LHCN-M2 (cell line): ENCODE measurements at places on chromosomes 4 and X.

DNA sequence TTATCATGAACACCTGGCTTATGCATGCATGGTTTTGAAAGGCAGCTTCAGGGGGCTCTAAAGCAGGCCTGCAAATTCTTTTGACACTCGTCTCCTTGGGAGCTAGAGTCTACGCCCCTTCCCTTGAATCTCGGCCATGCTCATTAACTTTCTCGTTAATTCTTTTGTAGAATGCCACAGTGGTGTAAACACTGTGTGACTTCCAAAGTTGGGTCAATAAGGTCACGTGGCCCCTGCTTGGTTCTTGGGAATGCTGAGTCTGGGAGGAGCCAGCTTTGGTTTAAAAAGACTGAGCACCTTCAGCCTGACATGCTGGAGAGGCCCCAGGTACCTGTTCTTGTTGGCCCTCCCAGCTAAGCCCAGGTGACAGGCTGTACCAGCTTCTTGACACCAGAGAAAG lies 228.4 kb downstream of the DHRSX start:
- no peak for DNase-seq

- DNase-seq, result no peak
Observed at GRCh38 chr4:10765386-10765785, 80.8 kb upstream of the CLNK start.

DNA sequence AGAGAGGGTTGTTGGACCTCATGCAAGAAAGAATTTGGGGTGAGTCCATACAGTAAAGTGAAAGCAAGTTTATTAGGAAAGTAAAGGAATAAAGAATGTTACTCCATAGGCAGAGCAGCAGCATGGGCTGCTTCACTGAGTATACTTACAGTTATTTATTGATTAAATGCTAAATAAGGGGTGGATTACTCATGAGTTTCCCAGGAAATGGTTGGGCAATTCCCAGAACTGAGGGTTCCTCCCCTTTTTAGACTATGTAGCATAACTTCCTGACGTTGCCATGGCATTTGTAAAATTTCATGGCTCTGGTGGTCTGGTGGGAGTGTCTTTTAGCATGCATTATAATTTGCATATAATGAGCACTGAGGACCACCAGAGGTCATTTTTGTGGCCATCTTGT lies 16.7 kb downstream of the PPP4R3C start:
- no peak for DNase-seq

DNA sequence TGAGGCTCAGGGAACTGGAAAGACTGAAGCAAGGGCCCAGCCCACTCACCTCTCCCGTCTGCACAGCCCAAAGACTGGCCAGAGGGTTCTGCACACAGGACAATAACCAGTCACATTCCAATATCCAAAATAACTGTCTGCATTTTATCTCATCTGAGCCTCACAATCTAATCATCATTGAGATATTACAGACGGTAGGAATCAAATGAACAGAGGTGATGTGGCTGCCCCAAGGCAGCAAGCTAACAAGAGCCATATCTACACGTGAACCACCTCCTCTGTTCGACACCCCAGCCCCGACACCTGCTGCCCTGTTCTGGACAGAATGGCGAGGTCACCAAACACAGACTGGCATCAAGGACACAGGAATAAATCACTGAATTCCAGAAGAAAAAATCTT lies 60.5 kb downstream of the AFAP1 start:
- no peak for DNase-seq

DNA sequence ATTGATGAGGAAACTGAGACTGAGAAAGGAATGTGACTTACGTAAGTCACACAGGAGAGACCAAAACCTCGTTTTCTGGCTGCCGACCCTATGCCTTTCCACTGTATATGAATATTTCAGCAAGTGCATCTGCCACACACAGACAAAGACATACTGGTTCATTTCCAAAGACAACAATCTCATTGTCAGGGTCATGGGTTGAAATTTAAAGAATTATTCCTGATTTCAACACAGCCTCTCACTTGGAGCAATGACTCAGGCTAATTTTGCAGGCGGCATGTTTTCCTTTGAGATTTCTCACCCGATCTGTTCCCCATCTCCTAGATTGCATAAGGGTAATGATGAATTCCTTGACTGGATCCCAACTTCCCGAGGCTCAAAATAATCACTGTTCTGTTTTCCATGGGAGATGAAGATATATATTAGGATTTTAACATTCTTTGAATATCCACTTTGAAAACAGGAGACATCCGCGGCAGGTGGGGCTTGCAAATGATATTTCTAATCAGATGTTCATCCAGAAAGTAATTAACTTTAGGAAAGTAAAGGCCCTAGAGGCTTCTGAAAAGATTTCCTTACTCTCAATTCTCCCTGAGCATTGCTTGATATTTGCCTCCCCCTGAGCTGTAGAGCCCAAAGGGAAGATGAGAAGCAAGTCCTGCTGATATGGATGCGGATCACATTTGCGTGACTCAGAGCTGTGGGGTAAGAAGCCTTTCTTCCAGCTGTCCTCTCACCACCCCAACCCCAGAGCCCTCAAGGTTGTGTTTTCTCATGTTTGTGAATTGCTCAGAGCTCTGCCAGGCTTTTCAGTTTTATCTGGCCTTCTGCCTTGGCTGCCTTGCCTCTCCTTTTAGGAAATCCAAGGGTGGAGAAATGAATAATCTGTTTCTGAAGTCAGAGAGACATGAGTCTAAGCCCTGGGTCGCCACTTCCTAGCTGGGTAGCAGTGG lies 361.1 kb upstream of the BOD1L1 start:
- peak; percentile 100 for DNase-seq

- peak; percentile 1 for DNase-seq
Observed at GRCh38 chrX:100512471-100512870, 72.3 kb upstream of the TNMD start.

GRCh38 chrX:15114743-15115566 lies 154.9 kb downstream of the ASB9 start:
- no peak for DNase-seq

- no peak for DNase-seq
Observed at GRCh38 chr4:137454767-137455166, 77.5 kb downstream of the PCDH18 start.

- peak; percentile 6 for DNase-seq
Observed at GRCh38 chrX:70970482-70970995, 39.6 kb upstream of the SLC7A3 start.

GRCh38 chr4:174222266-174222872 lies 61.1 kb downstream of the FBXO8 start:
- DNase-seq, result peak; percentile 35

GRCh38 chr4:187357821-187358220 lies 634.2 kb upstream of the FAT1 start:
- no peak for DNase-seq

GRCh38 chr4:106893395-106893881 lies 142.7 kb downstream of the DKK2 start:
- no peak for DNase-seq

DNA sequence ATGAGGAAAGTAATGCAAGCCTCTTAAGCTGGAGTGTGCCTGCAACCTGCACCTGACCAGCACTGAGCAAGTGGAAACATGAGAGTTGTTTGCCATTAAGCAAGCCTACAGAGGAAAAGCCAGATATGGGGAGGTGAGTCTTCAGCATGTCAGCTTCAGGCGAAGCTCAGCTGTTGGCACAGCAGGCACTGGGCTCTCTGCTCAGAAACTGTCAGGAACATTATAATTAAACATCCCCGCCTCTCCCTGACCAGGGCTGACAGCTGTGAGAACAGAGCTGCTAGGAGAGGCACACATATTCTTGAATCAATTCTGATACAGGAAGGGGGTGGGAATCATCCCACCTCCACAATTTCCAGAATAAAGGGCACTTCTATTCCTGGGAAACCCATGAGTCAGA lies 19.0 kb upstream of the DCX start:
- no peak for DNase-seq

GRCh38 chr4:14157262-14157661 lies 529.7 kb upstream of the BOD1L1 start:
- DNase-seq, result no peak

GRCh38 chrX:110153244-110153643 lies 150.3 kb downstream of the TMEM164 start:
- DNase-seq, result no peak

DNA sequence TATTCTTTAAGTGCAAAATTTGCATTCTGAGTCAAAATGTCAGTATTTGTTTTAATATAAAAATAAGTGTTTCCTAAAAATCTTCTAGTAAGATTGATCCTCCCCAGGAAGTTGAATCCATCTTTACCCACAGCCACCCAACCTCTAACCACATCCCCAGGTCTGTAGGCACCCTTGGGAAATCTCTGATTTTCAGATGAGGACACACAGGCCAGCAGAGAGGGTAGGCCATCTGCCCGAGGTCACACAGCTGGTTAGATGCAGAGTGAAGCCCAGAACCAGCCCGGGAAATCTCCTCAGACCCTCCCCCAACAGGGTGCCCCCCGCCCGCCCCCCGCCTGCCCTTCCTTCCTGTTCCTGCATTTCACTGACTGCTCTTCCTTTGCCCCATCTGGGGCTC lies 277.5 kb downstream of the FBXW7 start:
- DNase-seq, result no peak

GRCh38 chr4:29220761-29221160 lies 1499.4 kb upstream of the PCDH7 start:
- DNase-seq, result no peak

DNA sequence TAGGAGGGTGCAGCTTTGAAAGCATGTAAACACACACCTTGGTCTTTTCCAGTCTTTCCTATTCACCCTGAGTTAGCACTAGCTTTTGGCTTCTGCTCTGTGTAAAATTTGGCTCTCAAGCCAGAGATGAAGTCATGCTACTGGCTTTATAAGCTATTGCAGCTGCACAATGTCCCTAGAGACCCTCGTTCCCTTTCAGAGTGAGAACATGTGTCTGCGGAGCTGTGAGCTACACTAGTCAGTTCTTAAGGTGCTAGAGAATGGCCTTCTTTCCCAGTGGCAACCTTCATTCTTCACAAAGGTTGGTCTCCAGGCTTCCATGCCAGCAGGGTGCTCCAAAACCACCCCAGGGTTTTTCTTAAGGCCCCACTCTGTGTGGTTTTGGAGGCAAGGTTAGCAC lies 199.1 kb downstream of the SPATA18 start:
- DNase-seq, result peak; percentile 1

DNA sequence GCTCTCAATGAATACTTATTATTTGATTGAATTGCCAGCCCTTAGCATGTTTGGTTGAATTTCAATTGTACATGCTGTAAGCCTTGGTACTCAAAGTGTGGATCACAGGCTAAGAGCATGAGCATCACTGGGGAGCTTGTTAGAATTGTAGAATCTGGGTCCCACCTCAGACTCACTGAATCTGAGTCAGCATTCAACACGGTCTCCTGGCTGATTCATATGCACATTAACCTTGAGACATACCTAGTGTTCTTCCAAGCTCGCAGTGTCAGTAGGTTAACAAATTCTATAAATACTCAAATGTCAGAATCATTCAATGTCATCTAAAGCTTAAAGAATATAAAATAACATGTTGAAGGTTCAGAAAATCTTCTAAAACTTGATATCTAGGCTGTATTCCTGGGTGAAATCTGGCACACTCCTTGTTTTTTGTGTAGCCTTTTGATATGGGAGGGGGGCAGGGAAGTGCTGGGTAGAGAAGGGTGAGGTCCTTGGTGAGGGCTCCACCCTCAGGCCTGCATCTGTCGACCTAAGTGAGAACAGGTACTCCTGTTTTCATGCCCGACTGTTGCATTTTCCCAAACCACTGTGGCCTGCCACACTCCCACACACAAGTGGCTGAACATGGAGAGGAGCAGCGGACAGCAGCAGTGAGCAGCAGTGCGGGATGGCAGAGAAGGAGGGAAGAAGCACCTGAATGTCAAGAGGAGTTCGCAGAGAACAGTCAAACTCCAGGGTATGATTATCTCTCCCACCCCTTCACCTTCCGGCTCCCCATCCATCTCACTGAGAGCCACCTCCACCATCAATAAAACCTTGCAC lies 529.6 kb upstream of the IGFBP7 start:
- DNase-seq, result no peak

DNA sequence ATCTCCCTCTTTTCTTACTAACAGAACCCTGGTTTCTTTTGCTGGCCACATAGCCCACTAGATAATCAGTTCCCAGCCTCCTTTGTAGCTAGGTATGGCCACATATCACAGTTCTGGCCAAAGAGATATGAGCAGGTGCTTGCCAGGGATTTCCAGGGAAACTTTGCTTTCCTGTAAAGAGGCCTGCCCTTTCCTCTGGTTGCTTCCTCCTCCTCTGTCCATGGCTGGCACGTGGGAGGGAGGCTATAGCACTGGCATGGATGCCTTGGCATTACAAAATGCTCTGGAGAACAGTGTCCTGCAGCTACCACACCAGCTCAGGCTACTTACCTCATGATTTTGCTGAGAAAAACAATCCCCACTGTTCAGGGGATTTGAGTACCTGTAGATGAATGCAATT lies 27.5 kb downstream of the RAB33B start:
- DNase-seq, result no peak

DNA sequence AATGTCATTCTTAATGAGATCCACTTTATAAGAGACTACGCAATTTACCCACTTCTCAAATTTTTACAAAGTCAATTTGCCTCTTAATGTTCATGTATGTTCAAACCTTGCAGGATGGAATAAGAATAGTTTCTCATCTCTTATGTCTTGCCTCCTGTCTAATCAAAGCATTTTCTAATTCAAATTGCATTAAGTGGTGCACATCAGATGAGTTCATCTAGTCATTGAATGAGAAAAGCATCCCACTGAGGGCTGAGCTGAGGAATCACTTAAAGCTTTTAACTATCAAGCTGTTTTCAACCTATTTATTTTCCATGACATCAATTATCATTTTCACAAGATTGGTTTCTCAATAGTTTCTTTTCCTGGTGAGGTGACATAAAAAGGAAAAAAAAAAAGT lies 1964.0 kb downstream of the PCDH7 start:
- no peak for DNase-seq

- DNase-seq, result no peak
Observed at GRCh38 chr4:146833530-146833929, 112.1 kb downstream of the TTC29 start.

- DNase-seq, result no peak
Observed at GRCh38 chr4:54333657-54334056, 104.6 kb downstream of the PDGFRA start.

GRCh38 chrX:42755815-42756214 lies 22.1 kb downstream of the PPP1R2C start:
- peak; percentile 62 for DNase-seq

DNA sequence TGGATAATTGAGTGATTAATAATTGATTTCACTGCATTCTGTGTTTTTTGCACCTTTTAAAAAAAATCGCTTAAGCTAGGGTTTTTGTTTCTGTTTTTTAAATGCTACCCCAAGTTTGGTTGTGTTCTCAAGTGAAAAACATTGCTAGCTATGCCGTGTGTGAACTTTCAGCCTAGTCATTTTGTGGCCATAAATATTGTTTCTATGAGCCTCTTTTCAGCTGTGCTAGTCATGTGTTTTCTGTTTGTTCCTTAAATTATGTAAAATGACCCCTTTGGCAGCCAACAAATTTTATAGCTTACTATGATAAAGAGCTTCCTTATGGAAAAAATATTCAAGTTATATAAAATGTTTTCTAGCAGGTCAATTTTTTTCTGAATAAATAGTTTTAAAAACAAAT lies 59.1 kb downstream of the GALNT7 start:
- DNase-seq, result no peak

DNA sequence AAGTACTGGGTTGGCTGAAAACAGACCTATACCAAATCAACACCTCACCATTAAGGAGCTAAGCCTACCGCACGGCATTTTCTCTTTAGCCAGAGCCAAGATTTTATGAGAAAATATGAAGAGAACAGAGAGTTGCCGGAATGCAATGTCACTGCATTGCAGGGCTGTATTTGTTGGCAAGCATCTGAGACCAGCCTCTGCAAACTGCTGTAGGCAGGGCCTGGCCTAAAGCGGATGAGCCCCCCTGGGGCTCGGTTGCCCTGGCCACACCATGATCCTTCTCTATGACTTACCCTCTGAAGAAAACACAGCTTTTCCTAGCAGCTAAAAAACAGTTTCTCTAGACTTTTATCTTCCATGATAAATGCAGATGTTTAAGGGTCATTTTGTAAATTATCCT lies 120.5 kb upstream of the SORBS2 start:
- DNase-seq, result peak; percentile 44
